ENCODE measurements at places on chromosomes 2 and 18. TPM values are rescaled to one million over a fixed set of nuclear protein-coding genes. Genes with fewer than 3 reads are reported as not detected.

The GAREM2 gene
- total RNA-seq, result 3.3 TPM

The GKN1 gene
- total RNA-seq, result 0.62 TPM

- no peak for ATAC-seq
Measured at GRCh38 chr2:42744545-42745082, 19.3 kb downstream of the OXER1 start.

- no peak for ATAC-seq
Measured at GRCh38 chr2:9292426-9292825, 85.8 kb downstream of the ASAP2 start.

The HOXD10 gene
- total RNA-seq, result not detected

The IL36RN gene
- 1.7 TPM for total RNA-seq
